NCI-H748 treated with DMSO at 0.1 percent for 48 hours (cell line): ENCODE measurements at places on chromosomes 7 and 10.

DNA sequence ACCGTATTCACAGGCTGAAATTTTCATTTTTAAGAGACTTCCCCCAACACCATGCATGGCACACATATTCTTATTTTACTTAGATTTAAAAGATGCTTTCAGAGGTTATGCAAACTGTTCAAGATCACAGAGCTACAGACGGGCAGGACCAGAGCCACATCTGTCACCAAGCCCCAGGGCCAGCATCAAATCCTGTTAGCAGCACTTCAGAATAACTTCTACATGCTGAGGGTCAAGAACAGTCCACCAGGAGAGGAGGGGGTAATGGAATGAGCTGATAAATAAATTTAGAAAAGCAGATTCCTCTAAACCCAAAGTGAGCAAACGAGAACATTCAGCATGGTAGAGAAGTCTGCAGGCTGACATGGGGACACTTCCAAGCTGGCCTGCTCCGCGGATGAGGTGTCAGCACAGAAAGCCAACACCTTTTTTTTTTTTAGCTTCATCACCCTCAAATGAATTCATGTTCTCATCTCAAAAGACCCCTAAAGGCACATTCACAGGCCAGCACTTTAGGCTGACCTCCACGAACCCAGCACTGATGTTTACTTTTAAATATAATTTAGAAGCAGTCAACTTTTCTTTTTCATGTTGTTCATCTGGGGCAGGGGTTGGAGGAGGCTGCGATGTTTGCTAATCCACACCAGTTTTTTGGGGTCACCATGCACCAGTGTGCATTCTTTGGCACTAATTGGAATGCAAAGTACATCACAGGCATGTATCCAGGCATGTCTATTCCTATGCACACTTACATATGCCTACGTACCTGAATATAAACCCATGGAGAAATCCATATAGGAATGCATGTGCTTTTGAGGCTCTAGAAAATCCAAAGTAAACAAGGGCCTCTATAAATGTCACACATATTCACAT lies 249.0 kb downstream of the TNS3 start:
- no peak for DNase-seq

DNA sequence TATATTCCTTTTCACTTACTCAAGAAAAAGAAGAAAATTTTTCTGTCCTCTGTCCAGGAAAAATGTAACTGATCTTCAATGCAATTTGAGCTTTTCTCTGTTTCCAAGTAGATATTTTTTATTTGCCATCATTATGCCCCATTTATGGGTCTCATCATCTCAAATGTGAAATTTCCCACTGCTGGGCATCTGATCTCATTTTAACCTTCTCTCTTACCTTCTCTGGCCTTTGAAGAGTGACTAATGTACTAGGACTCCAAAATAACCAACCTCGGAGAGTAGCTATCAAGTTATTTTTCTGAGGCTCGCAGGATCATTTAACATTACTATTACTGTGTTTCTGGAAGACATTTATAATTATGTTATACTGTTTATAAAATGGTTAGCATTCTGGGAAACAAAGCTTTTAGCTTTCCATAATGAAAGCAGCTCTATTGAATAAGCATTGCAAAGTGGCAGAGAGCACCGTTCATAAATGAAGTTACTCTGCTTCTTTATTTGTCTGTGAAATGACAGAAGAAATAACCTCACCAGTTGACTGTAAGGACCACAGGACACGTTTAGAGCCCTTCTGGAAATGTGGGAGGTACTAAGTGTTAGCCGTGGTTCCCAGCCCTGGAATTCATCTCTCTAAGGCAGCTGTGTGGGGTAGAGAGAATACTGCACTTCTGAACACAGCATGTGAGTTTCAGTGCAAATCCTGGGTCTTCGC lies 33.3 kb upstream of the NMT2 start:
- no peak for DNase-seq

- DNase-seq = no peak
These were observed 27.6 kb upstream of the SFMBT2 start for GRCh38 chr10:7438196-7438986.

DNA sequence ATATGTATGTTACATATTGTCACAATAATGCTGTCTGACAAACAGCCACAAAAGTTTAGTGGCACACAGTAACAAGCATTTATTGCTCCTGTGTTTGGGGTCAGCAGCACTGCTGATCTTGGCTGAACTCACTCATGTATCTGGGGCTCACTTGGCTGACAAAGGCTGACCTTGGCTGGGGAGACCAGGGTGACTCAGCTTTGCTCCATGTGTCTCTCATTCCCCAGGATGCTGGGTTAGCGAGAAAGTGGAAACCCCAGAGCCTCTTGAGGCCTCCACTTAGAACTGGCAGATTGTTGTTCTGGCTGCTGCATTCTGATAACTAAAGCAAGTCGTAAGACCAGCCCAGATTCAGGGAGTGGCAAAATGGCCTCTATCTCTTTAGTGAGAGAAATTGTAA lies 217.3 kb upstream of the HABP2 start:
- no peak for DNase-seq

DNA sequence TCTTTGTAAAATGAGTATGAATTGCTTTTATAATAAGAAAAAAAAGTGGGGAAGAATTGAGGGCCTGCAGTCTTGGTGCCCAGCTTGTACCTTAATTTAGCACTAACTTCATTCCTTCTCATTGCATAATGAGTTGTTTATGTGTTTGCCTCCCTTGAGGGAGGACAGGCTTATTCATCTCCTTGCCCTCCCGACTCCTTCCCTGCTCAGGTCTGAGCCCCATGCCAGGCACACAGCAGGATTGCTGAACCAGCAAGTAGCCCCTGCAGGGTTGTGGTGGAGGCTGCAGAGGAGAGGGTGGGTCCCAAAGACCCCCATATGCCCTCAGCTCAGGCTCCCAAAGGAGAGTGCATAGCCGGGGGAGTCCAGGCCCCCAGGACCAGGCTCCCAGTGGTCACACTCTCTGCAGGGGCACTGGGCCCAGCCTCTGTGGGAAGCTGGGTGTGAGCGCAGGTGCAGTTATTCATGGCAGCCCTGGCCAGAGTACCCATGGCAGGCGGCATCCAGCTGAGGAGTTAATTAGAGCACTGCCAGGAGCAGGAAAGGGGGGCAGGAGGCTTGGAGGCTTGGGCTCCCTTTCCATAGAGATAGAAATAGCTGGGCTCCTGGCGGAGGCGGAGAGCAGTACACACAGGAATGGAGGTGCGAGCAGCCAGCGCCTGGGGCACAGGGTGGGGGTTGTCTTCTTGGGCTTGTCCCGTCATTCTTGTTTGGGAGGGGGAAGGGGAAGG lies 28.2 kb upstream of the GOLGA7B start:
- no peak for DNase-seq

GRCh38 chr7:5382281-5382892 lies 41.2 kb downstream of the TNRC18 start:
- DNase-seq = no peak

GRCh38 chr10:1673568-1674345 lies 63.6 kb downstream of the ADARB2 start:
- DNase-seq = no peak

DNA sequence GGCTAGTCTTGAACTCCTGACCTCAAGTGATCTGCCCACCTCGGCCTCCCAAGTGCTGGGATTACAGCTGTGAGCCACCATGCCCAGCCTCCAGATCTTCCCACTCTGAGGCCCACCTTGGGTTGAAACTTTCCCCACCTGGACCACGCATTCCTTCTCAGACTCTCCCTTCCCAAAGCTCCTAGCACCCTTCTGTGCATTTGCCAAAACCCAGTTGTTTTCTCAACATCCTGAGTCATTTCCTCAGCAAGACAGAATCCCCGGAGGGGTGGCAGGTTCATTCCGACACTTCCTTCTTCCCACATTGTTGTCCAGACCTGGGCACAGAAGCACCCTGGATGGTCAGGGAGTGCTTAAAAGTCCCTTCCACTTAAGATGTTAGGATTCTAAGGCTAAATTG lies 28.9 kb downstream of the BAG3 start:
- DNase-seq = no peak

DNA sequence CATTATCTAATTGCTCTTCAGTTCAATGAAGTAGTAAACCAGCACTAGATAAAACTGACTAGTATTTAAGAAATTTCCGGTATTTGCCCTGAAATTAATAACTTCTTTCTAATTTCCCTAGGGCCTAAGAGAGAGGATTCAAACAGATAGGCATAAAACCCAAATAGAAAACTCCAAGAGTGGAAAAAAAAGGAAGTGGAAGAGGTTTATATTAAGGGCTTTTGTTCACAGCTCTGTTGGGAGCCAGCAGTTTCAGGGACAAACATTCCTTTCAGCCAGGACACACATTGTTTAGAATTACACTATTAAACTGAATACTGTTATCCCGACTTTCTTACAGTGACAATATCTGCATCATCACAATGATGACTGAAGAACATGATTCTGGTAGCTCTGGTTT lies 3.6 kb downstream of the ODAD2 start:
- DNase-seq = no peak

- no peak for DNase-seq
These were observed 12.8 kb upstream of the COL17A1 start for GRCh38 chr10:104098358-104098925.

GRCh38 chr7:27631391-27631790 lies 31.3 kb downstream of the HIBADH start:
- no peak for DNase-seq

GRCh38 chr7:36336390-36336789 lies 53.3 kb upstream of the ANLN start:
- no peak for DNase-seq

GRCh38 chr7:138161600-138162081 lies 85.4 kb downstream of the AKR1D1 start:
- peak; percentile 89 for DNase-seq

DNA sequence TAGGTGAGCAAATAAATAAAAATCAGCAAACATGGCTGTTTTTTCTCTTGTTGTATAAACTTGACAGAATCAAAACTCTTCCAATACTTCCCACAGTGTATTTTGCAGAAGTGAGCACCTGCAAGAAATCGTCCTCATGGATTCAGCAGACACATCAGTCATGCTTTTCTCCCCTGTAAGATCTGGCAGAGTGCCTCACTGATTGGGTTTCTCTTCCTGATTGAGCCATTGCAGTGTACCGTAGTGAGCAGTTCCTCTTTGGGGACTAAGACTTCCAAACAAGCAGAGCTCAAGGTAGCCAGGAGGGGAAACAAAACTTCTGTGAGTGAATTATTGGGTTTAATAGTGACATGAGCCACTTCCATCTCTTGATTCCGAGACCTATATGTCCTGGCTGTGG lies 2.2 kb upstream of the CCDC3 start:
- DNase-seq = no peak

- no peak for DNase-seq
These were observed 217.0 kb upstream of the ADARB2 start for GRCh38 chr10:1954300-1954699.

GRCh38 chr7:114722562-114722961 lies 199.3 kb upstream of the MDFIC start:
- DNase-seq = no peak

DNA sequence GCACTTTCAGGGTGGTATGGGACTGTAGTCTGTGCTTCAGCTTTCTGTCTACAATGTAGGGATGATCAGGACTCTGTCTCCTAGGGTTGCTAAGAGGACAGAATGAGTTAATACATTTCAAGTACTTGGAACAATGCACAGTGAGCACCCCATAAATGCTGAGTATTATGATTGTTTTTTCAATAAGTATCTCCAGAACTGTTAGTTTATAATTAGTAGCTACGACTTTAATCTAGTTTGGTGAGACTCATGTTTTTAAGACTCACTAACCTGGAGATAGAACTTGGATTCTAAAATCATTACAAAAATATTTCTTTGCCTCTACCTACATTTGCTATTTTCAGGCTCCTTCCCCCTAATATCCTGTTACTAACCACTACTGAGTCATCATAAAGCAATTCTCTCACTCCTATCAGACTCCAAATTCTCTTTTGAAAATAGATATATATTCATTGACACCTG lies 95.3 kb downstream of the CPED1 start:
- DNase-seq = no peak

DNA sequence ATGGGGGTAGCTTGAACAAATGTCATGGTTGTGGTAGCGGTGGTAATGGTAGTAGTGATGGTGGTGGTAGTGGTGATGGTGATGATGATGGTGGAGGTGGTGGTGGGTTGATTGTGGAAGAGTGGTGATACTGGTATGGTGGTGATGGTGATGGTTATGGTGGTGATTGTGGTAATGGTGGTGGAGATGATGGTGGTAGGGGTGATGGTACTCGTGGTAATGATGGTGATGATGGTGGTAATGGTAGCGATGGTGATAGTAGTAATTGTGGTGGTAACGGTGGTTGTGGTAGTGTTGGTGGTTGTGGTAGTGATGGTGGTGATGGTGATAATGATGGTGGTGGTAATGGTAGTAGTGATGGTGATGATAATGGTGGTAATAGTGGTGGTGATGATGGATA lies 65.7 kb upstream of the SDK1 start:
- DNase-seq = no peak

GRCh38 chr7:2181077-2181854 lies 51.5 kb downstream of the MAD1L1 start:
- DNase-seq = no peak

DNA sequence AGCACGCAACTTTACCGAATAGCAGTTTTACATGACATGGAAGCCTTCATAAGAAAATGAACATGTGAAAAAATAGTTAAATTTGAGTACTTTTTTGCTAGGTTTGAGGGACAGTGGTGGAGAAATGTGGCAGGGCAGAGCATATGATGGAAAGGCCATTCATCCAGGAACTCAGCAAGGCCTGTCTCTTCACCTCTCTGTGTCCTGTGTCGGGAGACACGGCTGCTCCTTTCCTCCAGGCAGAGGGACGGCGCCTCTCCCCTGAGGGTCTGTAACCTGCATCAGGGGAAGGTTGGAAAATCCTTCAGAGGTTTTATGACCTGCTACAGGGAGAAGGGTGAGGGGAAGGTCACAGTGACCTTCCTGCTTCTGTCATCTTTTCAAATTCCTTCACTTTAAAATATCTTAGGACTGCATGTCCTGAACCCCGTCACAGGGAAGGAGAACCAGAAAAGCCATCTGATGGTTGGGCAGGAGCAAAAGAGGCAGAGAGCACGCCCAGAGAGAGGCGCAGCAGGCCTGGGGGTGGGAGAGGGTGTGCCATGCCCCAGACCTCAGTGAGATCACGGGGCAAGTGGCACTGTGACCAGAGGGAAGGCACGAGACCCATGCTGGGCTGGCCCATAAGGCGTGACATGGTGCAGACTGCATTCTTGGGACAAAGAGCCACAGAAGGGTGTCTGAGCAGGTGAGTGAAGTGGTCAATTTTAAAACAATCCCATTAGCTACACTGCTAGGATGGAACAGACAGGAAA lies 44.0 kb downstream of the GSDME start:
- DNase-seq = no peak
